ENCODE measurements at places on chromosomes 12 and 14.

DNA sequence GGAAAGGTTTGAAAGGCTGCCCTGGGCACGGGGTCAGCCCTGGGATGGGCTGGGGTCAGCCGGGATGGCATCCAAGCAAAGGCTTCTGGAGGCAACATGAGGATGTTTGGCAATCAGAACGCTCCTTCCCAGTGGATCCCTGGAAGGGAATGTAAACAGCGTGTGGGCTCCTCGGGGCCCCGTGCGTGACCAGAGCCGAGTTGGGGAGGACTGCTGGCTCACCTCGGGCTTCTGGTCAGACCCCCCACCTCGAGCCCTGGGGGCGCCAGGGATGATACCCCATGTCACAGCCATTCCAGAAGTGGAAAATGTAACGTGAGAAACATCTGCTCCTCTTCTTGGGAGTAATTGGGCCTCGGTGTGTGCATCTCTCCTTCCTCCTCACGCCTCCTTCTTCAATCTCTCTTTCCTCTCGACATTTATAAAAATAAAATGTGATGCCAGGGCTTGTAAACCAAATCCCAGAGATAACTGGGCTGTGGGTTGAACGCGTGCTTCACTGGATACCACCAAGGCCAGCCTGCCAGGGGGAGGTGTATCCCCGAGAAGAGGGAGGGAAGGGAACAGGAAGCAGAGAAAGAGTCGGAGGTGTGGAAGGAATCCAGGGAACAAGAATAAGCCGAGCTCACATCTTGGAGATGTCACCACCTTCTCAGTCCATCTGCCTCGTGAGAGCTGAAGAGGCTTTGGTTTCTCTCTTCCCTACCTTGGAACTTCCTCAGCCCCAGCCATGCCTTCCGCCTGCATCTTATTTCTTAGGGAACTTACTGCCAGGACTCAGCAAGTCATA is 144.8 kb downstream of the NUAK1 start:
- no peaks in the 10 kb centered on the region for H3K36me3 ChIP-seq
- no peak overlapping the region for H3K27ac ChIP-seq

GRCh38 chr12:24561411-24561871 is 387.5 kb downstream of the BCAT1 start:
- no peaks in the 10 kb centered on the region for H3K4me1 ChIP-seq
- no peak for DNase-seq
- peak overlapping the region; percentile 79 for H3K4me3 ChIP-seq
- no peaks in the 10 kb centered on the region for H3K36me3 ChIP-seq
- peak overlapping the region; percentile 87 for H3K27ac ChIP-seq

GRCh38 chr12:104213952-104214351 is 1.6 kb upstream of the TXNRD1 start:
- H3K4me1 ChIP-seq: no peaks in the 10 kb centered on the region
- H3K4me3 ChIP-seq: no peak overlapping the region
- no peak overlapping the region for H3K27ac ChIP-seq

DNA sequence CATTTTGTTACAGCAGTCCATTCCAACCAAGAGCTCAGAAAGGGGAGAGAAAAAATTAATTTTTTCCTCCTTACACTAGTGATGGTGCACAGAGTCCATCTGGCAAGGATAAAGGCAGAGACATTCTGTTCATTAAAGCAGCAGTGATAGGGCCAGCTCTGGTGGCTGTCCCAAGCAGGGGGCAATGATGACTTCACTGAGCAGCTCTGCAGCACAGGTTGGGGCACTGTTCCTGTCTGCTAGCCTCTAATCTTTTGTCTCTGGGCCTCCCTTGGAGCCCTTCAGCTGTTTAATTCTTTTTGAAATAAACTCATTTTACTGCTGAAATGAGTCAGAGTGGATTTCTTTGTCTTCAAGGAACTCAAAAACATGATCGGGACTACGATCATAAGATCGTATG is 200.9 kb upstream of the PLXNC1 start:
- no peak overlapping the region for H3K27ac ChIP-seq
- DNase-seq: no peak
- no peaks in the 10 kb centered on the region for H3K27me3 ChIP-seq
- H3K4me3 ChIP-seq: no peak overlapping the region

DNA sequence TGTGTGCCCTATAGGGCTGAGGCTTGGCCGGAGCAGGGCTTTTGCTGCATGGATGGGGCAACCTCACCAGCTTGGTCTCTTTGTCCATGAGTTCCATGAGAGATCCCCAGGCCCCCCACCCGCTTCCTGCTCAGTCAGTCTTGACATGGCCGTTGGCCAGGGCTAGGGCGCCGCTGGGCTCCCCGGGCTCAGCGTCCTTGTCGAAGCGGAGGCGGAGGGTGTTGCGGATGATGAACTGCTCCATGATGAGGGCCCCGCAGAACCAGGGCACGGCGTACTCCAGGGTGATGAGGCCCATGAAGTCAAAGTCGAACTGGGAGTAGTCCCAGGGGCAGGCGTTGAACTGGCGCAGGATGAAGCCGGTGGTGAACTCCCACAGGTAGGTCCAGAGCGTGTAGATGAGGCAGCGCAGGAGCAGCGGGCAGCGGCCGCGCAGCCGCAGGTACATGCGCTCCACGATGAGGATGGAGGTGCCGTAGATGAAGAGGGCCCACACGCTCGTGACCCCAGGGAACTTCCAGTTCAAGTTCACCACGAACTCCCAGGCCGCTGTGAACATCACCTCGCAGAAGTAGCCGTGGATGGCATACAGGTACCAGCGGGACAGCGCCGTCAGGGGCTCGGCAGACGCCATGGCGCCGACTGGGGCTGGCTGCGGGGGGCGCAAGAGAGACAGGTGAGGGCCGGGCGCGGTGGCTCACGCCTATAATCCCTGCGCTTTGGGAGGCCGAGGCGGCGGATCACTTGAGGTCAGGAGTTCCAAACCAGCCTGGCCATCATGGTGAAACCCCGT is 15.0 kb downstream of the TMEM229B start:
- H3K4me3 ChIP-seq: no peak overlapping the region
- H3K4me1 ChIP-seq: no peaks in the 10 kb centered on the region
- DNase-seq: no peak
- H3K27ac ChIP-seq: no peak overlapping the region
- H3K36me3 ChIP-seq: no peaks in the 10 kb centered on the region

- no peak for DNase-seq
- H3K36me3 ChIP-seq: no peaks in the 10 kb centered on the region
- H3K27ac ChIP-seq: no peak overlapping the region
- H3K4me3 ChIP-seq: no peak overlapping the region
- no peaks in the 10 kb centered on the region for H3K4me1 ChIP-seq
These were observed 67.8 kb upstream of the LTA4H start for GRCh38 chr12:96103067-96103644.

DNA sequence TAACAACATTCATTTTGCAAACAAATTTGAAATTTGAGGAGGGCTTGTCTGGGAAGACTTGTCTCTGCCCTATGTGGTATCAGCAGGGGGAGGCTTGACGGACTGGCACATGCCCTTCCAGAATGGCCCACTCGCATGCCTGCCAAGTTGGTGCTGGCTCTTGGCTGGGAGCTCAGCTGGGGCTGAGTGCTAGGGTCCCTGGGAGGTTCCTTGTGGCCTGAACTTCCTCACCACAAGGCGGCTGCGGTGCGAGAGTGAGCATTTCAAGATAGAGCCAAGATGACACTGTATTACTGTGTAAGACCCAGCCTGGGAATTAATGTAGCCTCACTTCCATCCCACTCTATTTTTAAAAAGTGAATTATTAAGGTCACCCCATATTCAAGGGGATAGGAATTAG is 271.6 kb upstream of the PLEKHG7 start:
- DNase-seq: no peak
- H3K27me3 ChIP-seq: no peaks in the 10 kb centered on the region
- no peaks in the 10 kb centered on the region for H3K36me3 ChIP-seq
- H3K4me1 ChIP-seq: no peaks in the 10 kb centered on the region
- no peak overlapping the region for H3K27ac ChIP-seq
- H3K4me3 ChIP-seq: no peak overlapping the region

GRCh38 chr14:89422181-89422951 is 5.3 kb upstream of the FOXN3 start:
- DNase-seq: peak; percentile 43
- H3K27ac ChIP-seq: no peak overlapping the region
- H3K4me3 ChIP-seq: no peak overlapping the region

DNA sequence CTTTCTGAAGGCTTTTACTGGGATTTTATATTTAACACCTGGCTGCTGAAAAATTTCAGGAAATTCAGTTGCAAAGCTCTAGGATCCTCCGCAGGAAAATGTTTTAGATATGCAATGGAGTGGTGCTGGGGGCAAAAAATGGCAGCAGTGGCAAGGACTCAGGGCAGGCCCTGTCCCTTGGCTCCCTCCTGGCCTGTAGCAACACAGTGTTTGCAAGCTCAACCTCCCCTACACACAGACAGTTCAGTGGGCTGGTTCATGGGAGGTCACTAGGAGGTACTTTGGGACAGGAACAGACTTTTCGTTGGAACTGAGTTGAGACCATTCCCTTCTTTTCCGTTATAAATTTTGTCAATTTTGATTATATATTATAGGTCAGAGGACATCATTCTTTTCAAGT is 270.4 kb downstream of the ADAMTS20 start:
- H3K36me3 ChIP-seq: no peaks in the 10 kb centered on the region
- no peaks in the 10 kb centered on the region for H3K4me1 ChIP-seq
- H3K27ac ChIP-seq: no peak overlapping the region
- DNase-seq: no peak
- H3K27me3 ChIP-seq: no peaks in the 10 kb centered on the region

- DNase-seq: no peak
- no peak overlapping the region for H3K27ac ChIP-seq
- no peak overlapping the region for H3K4me3 ChIP-seq
- H3K27me3 ChIP-seq: no peaks in the 10 kb centered on the region
- H3K36me3 ChIP-seq: no peaks in the 10 kb centered on the region
- H3K4me1 ChIP-seq: no peaks in the 10 kb centered on the region
These were observed 255.0 kb downstream of the NAV3 start for GRCh38 chr12:78085542-78086182.

GRCh38 chr12:1302201-1302870 is 292.0 kb downstream of the FBXL14 start:
- H3K4me3 ChIP-seq: no peak overlapping the region
- peaks cover 12% of the 10 kb centered on the region for H3K4me1 ChIP-seq
- no peaks in the 10 kb centered on the region for H3K27me3 ChIP-seq

GRCh38 chr12:106954462-106955376 is 988 bp upstream of the TMEM263 start:
- H3K4me1 ChIP-seq: peaks cover 7% of the 10 kb centered on the region
- no peaks in the 10 kb centered on the region for H3K36me3 ChIP-seq
- H3K27me3 ChIP-seq: no peaks in the 10 kb centered on the region
- peak; percentile 16 for DNase-seq
- peak overlapping the region; percentile 50 for H3K4me3 ChIP-seq
- H3K27ac ChIP-seq: peak overlapping the region; percentile 97

GRCh38 chr12:53336181-53336681 is at the start of gene SP7:
Gene SP7, minus strand, starts transcription at chr12:53336354. Its CDS starts 708 bp downstream, at chr12:53335646.
- H3K27me3 ChIP-seq: peaks cover 2% of the 10 kb centered on the region
- no peaks in the 10 kb centered on the region for H3K36me3 ChIP-seq
- H3K4me1 ChIP-seq: no peaks in the 10 kb centered on the region
- H3K27ac ChIP-seq: no peak within 1 kb of the TSS
- DNase-seq: no peak
- no peak within 1 kb of the TSS for H3K4me3 ChIP-seq

DNA sequence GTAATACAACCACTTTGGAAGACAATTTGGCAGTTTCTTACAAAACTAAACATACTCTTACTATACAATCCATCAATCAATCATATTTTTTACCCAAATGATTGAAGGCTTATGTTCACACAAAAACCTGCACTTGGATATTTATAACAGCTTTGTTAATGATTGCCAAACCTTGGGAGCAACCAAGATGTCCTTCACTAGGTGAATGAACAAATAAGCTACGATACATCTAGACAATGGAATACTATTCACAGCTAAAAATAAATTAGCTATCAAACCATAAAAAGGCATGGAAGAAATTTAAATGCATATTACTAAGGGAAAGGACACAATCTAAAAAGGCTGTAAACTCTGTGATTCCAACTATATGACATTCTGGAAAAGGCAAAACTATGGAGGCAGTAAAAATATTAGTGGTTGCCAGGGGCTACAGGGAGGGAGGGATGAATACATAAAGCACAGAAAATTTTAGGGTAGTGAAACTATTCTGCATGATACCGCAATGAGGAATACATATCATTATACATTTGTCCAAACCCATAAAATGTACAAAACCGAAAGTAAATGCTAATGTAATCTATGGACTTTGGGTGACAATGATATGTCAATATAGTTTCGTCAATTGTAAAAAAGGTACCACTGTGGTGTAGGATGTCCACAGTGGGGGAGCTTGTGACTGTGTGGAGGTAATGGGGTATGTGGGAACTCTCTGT is 70.5 kb downstream of the GPR65 start:
- no peaks in the 10 kb centered on the region for H3K4me1 ChIP-seq
- no peaks in the 10 kb centered on the region for H3K36me3 ChIP-seq
- no peak for DNase-seq
- no peak overlapping the region for H3K4me3 ChIP-seq
- no peak overlapping the region for H3K27ac ChIP-seq
- no peaks in the 10 kb centered on the region for H3K27me3 ChIP-seq

DNA sequence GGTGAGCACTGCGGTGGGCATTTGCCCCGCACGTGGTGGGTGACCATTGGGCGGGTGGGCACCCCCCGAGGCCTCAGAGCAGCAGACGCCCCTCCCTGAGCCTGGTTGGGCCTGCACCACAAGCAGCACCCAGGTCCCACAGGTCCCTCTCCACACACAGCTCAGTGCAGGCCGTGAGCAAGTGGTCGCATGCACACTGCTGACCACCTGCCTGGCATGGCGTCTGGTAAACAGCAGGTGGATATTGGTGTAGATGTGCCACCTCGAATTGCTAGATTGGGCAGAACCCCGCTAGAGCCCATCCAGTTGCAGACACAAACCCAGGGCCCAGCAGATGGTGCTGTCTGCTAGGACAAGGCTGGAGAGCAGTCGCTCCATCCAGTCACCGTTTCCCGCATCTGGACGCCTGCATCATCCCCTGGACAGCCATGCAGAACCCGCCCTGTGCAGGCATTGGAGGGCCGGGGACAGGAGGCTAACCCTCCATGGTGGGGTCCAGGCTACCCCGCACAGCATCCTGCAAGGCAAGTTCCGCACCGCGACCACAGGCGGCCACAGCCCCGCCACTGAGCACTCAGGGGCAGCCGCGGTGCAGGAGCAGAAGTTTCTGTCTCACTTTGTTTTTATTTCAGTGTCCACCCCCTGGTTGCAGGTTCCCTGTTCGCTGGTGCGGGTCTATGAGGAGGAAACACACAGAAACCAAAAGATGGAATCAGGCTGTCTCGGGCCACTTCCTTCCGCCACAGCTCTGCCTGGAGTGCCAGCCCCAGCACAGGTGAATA is 45.6 kb upstream of the RIMBP2 start:
- no peak overlapping the region for H3K27ac ChIP-seq
- peaks cover 7% of the 10 kb centered on the region for H3K36me3 ChIP-seq
- peaks cover 4% of the 10 kb centered on the region for H3K27me3 ChIP-seq
- H3K4me1 ChIP-seq: no peaks in the 10 kb centered on the region
- H3K4me3 ChIP-seq: no peak overlapping the region
- DNase-seq: peak; percentile 70

- no peaks in the 10 kb centered on the region for H3K4me1 ChIP-seq
- H3K4me3 ChIP-seq: no peak overlapping the region
- no peaks in the 10 kb centered on the region for H3K27me3 ChIP-seq
- H3K36me3 ChIP-seq: no peaks in the 10 kb centered on the region
- DNase-seq: no peak
These were observed 15.8 kb downstream of the ITPR2 start for GRCh38 chr12:26817183-26817591.

Measured in kidney (tissue), 22 donors.